Naive B cell (primary cell): ENCODE measurements at places on chromosomes 1 and 21.

DNA sequence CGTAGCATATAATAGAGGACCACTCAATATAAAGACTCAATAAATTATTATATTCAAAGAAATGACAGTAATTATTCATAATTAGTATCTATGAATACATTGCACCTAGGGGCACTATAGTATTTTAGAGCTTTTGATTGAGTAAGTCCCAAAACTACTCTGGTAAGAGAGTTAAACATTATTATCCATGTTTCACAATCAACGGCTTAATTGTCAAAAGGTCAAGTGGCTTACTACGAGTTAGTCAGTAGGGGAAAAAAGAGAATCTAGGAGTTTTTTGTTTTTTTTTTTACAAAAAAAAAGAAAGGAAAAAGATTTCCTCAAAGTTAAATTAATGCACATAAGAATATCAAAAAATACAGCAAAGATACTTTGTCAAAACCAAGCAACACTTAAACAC is 20.4 kb upstream of the LAMC1 start:
- H3K36me3 ChIP-seq: peaks cover 6% of the 10 kb centered on the region
- DNase-seq: no peak
- no peak overlapping the region for H3K27ac ChIP-seq
- peaks cover 31% of the 10 kb centered on the region for H3K27me3 ChIP-seq
- H3K4me3 ChIP-seq: no peak overlapping the region

DNA sequence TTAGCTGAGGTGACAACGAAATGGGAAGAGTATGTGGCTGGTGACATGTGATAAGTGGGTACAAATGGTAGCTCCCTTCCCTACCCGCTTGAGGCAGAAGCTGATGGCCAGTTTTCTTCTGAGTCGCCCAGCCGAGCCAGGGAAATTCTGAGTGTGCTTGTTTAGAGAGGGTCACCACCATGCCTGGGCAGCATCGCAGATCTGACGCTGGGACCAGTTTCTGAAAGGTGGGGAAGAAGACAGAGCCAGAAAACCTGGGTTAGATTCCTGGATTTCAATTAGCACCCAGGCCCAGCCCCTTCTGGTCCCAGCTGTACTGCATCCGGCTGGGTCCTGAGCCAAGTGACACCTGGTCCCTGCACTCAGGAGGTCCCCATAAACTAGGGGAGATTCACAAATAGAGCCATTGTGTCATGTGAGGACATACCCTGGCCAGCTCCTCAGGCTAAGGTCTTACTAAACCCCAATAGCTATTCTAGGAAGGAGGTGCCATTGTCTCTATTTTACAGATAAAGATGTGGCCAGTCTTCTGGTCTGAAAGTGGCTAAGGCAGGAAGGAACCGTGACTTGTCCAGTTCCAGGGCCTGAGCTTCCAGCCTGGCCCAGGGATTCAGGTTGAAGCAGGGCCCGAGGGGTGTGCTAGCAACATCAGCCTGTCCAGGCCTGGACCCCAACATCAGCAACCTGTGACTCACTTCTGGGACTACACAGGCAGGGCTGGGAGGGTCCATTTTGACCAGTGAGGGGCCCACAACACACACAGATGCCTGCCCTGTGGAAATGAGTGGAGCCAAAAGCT is 1.7 kb upstream of the TMEM61 start:
- H3K4me1 ChIP-seq: no peaks in the 10 kb centered on the region
- DNase-seq: no peak
- no peak overlapping the region for H3K27ac ChIP-seq
- H3K36me3 ChIP-seq: no peaks in the 10 kb centered on the region

DNA sequence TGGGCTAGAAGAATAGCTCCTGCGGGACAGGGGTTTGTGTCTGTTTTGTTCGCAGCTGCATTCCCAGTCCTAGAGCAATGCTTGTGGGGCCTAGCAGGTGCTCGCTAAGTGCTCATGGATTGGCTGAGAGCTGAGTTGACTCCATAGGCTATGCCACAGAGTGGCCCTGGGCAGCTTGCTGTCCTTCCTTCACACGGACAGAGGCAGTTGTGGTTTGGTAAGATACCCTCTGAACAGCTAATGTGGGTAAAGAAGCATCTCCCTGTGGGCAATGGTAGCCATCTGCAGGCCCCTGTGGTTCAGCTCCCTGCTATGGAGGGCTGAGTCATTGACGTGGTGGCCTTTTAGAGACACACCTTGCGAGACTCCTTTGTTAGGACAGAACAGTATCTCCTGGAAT is 23.5 kb upstream of the LBR start:
- no peaks in the 10 kb centered on the region for H3K36me3 ChIP-seq
- no peaks in the 10 kb centered on the region for H3K27me3 ChIP-seq
- no peak for DNase-seq
- H3K4me3 ChIP-seq: no peak overlapping the region

DNA sequence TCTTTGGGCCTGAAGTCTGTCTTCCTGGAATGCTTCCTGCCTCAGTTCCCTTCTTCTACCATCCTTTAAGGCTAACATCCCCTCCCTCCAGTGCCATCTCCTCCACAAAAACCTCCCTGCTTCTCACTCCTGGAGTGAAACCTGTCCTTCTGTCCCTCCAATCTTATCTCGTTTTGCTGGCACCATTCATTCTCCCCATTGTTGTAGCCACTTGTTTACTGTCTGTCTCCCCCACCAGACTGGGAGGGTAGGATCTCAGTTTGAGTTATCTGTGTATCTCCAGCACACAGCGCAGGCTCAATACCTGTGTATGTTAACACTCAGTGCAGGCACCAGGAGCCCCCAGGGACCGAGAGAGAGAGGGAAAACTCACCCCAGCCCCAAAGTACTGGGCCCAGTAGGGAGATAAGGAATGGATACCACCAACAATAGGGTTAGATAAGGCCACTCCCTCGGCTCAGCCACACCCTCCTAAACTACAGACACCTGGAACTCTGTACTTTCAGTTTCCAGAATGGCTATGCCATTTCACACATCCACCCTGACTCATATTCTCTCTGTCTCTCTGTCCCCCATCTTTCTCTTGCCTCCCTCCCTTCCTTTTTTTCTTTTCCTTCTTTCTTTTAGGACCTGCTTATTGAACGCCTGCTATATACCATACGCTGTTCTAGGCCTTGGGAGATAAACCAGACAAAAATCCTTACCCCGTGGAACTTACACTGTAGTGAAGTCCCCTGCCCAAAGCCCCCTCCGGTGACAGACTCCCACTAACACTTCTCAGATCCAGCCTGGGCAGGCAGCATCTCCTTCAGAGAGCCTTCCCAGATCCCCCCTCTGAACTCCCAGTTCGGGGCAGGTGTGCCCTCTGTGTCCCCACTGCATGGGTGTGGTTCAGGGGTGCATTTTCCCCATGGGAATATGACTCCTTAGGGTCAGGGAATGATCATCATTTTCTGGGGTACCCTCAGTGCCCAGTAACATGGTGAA is 3.3 kb upstream of the SSBP3 start:
- H3K36me3 ChIP-seq: no peaks in the 10 kb centered on the region
- DNase-seq: peak; percentile 15
- peaks cover 27% of the 10 kb centered on the region for H3K4me1 ChIP-seq
- peak overlapping the region; percentile 1 for H3K4me3 ChIP-seq

DNA sequence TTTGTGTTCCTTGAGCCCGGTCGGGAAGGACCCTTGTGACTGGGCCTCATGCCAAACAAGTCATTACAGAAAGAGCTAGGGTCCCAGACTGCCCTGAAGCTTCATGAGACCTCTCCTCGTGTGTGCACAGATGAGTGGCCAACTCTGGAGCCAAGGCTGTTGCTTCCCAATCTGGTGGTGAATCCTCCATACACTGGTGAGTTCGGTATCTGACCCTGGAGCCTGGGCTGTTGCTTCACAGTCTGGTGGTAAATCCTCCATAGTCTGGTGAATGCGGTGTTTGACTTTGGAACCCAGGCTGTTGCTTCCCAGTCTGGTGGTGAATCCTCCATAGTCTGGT is 737.8 kb downstream of the MATN1 start:
- no peak for DNase-seq
- H3K27me3 ChIP-seq: peaks cover 12% of the 10 kb centered on the region
- H3K4me1 ChIP-seq: no peaks in the 10 kb centered on the region
- H3K4me3 ChIP-seq: no peak overlapping the region

- H3K27ac ChIP-seq: no peak overlapping the region
- H3K4me3 ChIP-seq: no peak overlapping the region
- H3K27me3 ChIP-seq: peaks cover 47% of the 10 kb centered on the region
- H3K4me1 ChIP-seq: no peaks in the 10 kb centered on the region
- no peak for DNase-seq
- H3K36me3 ChIP-seq: peaks cover 9% of the 10 kb centered on the region
These were observed 49.5 kb upstream of the IFFO2 start for GRCh38 chr1:19006000-19006399.

GRCh38 chr1:6103111-6103853 is 57.6 kb downstream of the KCNAB2 start:
- H3K4me3 ChIP-seq: no peak overlapping the region
- no peak overlapping the region for H3K27ac ChIP-seq
- H3K4me1 ChIP-seq: peaks cover 4% of the 10 kb centered on the region
- H3K27me3 ChIP-seq: peaks cover 15% of the 10 kb centered on the region

- no peaks in the 10 kb centered on the region for H3K4me1 ChIP-seq
- H3K4me3 ChIP-seq: no peak overlapping the region
- H3K27ac ChIP-seq: no peak overlapping the region
- H3K27me3 ChIP-seq: no peaks in the 10 kb centered on the region
- DNase-seq: no peak
- peaks cover 19% of the 10 kb centered on the region for H3K36me3 ChIP-seq
These were observed 143.7 kb upstream of the RUNX3 start for GRCh38 chr1:25073640-25074270.

GRCh38 chr21:43029785-43030184 is 45.9 kb downstream of the CBS start:
- no peak for DNase-seq
- no peaks in the 10 kb centered on the region for H3K27me3 ChIP-seq
- peaks cover 29% of the 10 kb centered on the region for H3K36me3 ChIP-seq
- H3K27ac ChIP-seq: no peak overlapping the region
- no peaks in the 10 kb centered on the region for H3K4me1 ChIP-seq

GRCh38 chr1:1968767-1969504 is 34.6 kb downstream of the CFAP74 start:
- no peak overlapping the region for H3K27ac ChIP-seq
- peaks cover 5% of the 10 kb centered on the region for H3K27me3 ChIP-seq
- H3K4me1 ChIP-seq: no peaks in the 10 kb centered on the region
- no peak overlapping the region for H3K4me3 ChIP-seq

GRCh38 chr1:14791654-14792053 is 193.2 kb downstream of the KAZN start:
- no peak for DNase-seq
- no peaks in the 10 kb centered on the region for H3K27me3 ChIP-seq
- H3K36me3 ChIP-seq: no peaks in the 10 kb centered on the region

- H3K27me3 ChIP-seq: peaks cover 45% of the 10 kb centered on the region
- no peak for DNase-seq
- H3K4me3 ChIP-seq: no peak overlapping the region
- H3K27ac ChIP-seq: no peak overlapping the region
These were observed 82.3 kb downstream of the TBX19 start for GRCh38 chr1:168362991-168363390.

DNA sequence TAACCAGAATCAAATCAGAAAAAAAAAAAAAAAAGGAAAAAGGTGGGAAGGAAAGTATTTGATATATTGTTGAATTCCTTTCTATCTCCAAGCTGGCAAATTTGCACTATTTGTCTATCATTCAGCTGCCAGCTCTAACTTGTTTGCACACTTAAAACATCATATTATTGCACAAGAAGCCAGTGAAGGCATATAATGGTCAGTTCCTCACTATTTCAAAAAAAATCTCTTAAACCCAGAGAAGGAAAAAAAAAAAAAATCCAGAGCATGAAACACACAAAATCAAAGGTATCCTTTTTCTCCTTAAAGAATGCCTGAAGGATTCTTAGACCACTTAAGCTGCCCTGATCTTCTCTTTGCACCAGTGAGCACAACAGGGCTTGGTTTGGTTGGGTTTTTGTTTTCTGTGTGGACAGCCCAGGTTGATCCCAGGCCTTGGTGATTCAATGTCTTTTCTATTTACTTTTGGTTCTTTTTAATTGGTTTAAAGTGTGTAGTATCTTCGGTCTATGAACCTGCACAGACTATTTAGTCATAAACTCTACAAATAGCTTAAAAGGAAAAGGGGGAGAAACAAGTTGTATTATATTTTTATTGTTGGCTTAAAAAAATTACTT is 40.2 kb downstream of the DUSP10 start:
- H3K36me3 ChIP-seq: peaks cover 39% of the 10 kb centered on the region
- H3K4me3 ChIP-seq: no peak overlapping the region
- H3K27me3 ChIP-seq: no peaks in the 10 kb centered on the region
- H3K27ac ChIP-seq: no peak overlapping the region

- DNase-seq: no peak
- H3K4me3 ChIP-seq: no peak overlapping the region
- peaks cover 2% of the 10 kb centered on the region for H3K4me1 ChIP-seq
- no peak overlapping the region for H3K27ac ChIP-seq
These were observed 2.4 kb downstream of the ITLN1 start for GRCh38 chr1:160882582-160882981.

DNA sequence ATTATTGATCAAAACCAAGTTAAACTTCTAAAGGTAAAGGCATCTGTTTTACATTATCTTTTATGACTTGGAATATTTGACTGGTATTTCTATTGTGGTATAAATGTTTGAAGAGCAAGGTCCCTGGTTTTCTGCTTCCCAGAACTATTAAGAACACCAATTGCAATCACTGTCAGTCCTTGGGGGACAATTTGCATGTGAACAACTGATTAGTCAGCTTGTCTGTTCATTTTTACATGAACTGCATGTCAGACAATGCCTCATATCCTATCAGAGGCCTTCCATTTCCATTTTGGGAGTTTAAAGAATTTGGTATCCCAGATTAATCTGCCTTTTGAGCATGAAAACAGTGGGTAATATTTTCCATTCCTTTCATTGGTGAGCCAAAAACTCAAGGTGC is 654.9 kb upstream of the USP24 start:
- no peak overlapping the region for H3K27ac ChIP-seq
- no peaks in the 10 kb centered on the region for H3K36me3 ChIP-seq
- H3K4me1 ChIP-seq: no peaks in the 10 kb centered on the region
- no peak for DNase-seq

GRCh38 chr1:231106347-231106746 is 55.5 kb upstream of the TRIM67 start:
- no peak for DNase-seq
- H3K27ac ChIP-seq: no peak overlapping the region
- no peak overlapping the region for H3K4me3 ChIP-seq
- H3K36me3 ChIP-seq: no peaks in the 10 kb centered on the region

- H3K27me3 ChIP-seq: peaks cover 13% of the 10 kb centered on the region
- no peak for DNase-seq
- H3K36me3 ChIP-seq: no peaks in the 10 kb centered on the region
- no peak overlapping the region for H3K4me3 ChIP-seq
- H3K4me1 ChIP-seq: no peaks in the 10 kb centered on the region
These were observed 65.4 kb downstream of the SGIP1 start for GRCh38 chr1:66599346-66599745.
